Activated T-helper 2 cell treated with anti-CD3 and anti-CD28 coated beads, Interferon-gamma antibody, Interleukin-2, Interleukin-4, amounts not matched to agents 10 μg/mL and 5 μg/mL and 100 μg/mL, durations not matched to agents 14 hours and 24 hours and 36 hours (primary cell): ENCODE measurements at places on chromosomes 16 and 17.

GRCh38 chr16:65767125-65767524 is 599.4 kb upstream of the CDH5 start:
- H3K27ac ChIP-seq: no peak overlapping the region
- no peak for DNase-seq
- no peaks in the 10 kb centered on the region for H3K27me3 ChIP-seq
- no peaks in the 10 kb centered on the region for H3K36me3 ChIP-seq
- no peaks in the 10 kb centered on the region for H3K4me1 ChIP-seq

DNA sequence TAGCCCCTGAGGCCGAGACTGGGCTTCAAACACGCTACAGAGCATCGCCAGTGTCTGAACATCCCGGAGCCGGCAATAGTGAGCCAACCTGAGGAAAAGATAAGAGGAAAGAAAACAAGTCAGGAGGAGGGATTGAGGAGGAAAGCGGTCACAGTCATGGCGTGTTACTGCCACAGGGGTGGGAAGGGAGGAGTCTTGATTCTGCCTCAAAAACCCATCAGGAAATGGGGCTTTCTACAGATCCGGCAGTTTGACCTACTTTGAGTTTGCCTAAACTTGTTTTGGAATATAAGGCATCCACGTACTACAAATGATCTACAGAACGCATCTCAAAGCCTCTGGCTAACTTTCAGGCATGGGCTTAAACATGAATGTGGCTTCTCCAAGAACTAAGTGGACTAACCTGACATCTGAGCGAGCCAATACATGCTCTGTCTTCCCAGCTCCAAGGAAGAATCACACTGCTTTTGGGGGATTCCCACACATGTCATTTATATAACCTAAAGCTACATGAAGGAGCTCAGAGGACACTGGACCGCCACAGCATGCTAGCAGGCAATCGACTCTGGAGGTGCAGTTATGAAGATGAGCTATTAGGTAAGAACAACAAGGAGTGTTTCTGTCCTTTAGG is 96.6 kb downstream of the WDR59 start:
- H3K36me3 ChIP-seq: peaks cover 65% of the 10 kb centered on the region
- no peak overlapping the region for H3K4me3 ChIP-seq
- peaks cover 1% of the 10 kb centered on the region for H3K4me1 ChIP-seq
- DNase-seq: no peak

DNA sequence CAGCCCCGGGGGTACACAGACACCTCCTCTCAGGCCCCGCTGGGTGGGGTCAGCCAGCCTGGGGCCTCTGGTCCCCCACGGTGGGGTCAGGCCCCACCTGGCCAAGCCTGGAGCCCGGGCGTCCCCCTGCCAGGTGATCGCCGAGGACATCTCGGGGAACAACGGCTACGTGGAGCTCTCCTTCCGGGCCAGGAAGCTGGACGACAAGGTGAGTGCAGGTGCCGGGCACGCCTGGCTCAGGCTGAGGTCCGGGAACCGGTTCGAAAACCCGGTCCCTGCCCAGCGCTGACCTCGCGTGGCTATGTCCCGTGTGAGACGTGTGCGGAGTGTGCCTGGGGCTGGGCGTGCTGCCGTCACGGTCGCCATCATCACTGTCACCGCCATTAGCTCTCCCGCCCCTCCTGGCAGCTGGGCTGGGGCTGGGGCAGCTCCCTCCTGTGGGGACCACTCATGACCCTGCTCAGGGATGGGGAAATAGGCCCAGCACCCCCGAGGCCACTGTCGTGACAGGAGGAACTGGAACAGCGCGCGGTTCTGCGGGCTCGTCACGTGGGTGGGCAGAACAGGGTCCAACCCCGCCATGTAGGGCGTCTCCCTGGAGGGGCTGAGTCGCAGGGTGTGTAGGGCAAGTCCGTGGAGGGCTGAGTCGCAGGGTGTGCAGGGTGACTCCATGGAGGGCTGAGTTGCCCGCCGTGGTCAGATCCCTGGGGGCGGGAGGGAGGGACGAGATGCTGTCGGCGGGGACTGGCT is 8.5 kb downstream of the CPNE7 start:
- H3K36me3 ChIP-seq: no peaks in the 10 kb centered on the region
- no peak overlapping the region for H3K27ac ChIP-seq
- DNase-seq: no peak
- H3K4me1 ChIP-seq: no peaks in the 10 kb centered on the region
- H3K4me3 ChIP-seq: no peak overlapping the region

DNA sequence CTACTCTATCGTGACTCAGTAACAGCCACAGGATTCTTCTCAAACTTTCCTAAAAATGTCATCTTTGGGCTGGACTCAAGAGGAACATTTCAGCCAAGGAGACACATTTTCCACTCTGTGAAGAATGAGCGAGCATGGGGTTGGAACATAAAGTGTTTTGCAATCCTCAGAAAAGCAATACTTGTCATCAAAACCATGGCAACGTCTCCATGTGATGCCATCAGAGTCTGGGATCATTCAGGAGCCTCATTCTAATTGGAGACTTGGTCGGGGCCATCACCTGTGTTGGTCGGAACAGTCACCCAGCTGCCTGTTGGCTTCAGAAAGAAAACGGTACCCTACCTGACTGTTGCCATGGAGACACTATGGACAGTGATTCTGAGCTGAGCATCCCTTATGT is 25.5 kb downstream of the MYOCD start:
- H3K4me1 ChIP-seq: no peaks in the 10 kb centered on the region
- DNase-seq: no peak

- no peak overlapping the region for H3K4me3 ChIP-seq
- H3K27me3 ChIP-seq: peaks cover 23% of the 10 kb centered on the region
- H3K36me3 ChIP-seq: no peaks in the 10 kb centered on the region
- no peak for DNase-seq
These were observed 4.0 kb upstream of the APOH start for GRCh38 chr17:66233023-66233753.

GRCh38 chr16:491220-491919 is 36.1 kb upstream of the CAPN15 start:
- H3K4me3 ChIP-seq: no peak overlapping the region
- DNase-seq: no peak
- H3K27me3 ChIP-seq: no peaks in the 10 kb centered on the region
- peaks cover 6% of the 10 kb centered on the region for H3K36me3 ChIP-seq
- H3K27ac ChIP-seq: no peak overlapping the region
- H3K4me1 ChIP-seq: no peaks in the 10 kb centered on the region

- peak overlapping the region; percentile 81 for H3K27ac ChIP-seq
- peaks cover 77% of the 10 kb centered on the region for H3K4me1 ChIP-seq
- H3K4me3 ChIP-seq: no peak overlapping the region
- no peaks in the 10 kb centered on the region for H3K27me3 ChIP-seq
- no peak for DNase-seq
These were observed 15.4 kb downstream of the TNS4 start for GRCh38 chr17:40485851-40486521.

DNA sequence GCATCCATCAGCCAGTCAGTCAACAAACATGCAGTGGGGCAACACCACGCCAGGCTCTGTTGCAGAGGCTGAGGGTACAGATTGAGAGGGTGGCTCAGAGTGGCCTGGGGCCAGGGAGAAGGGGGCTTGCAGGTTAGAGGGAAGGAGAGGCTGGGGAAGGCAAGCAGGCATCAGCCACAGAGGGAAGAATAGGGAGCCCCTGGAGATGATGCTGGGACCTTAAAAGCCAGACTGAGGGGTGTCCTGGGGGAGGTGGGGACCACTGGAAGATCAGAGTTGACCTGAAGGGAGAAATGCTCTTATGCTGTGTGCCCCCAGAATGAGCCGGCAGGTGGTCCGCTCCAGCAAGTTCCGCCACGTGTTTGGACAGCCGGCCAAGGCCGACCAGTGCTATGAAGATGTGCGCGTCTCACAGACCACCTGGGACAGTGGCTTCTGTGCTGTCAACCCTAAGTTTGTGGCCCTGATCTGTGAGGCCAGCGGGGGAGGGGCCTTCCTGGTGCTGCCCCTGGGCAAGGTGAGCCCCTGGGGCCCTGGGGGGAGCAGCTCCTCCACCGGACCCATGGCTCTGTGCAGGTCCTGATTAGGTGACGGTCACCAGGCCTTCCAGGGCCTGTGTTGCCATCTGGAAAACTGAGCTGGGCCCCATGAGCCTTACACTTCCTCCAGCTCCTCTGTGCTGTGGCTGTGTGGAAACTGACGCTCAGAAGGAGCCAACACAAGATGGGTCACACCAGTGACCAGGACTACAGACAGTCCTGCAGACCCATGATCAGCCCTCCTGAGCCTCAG is 1.7 kb downstream of the CORO1A start:
- H3K4me1 ChIP-seq: peaks cover 26% of the 10 kb centered on the region
- H3K27ac ChIP-seq: peak overlapping the region; percentile 97
- H3K4me3 ChIP-seq: peak overlapping the region; percentile 100
- peaks cover 45% of the 10 kb centered on the region for H3K36me3 ChIP-seq
- no peak for DNase-seq
